ENCODE measurements at places on chromosomes 5 and 9.
A peak's percentile ranks its signal among the peaks of the same experiment; 100 is the strongest.

- DNase-seq: no peak
Measured at GRCh38 chr9:128045831-128046230, 21.3 kb downstream of the NAIF1 start.

- DNase-seq: no peak
Measured at GRCh38 chr5:123150089-123150488, 61.0 kb downstream of the PRDM6 start.

DNA sequence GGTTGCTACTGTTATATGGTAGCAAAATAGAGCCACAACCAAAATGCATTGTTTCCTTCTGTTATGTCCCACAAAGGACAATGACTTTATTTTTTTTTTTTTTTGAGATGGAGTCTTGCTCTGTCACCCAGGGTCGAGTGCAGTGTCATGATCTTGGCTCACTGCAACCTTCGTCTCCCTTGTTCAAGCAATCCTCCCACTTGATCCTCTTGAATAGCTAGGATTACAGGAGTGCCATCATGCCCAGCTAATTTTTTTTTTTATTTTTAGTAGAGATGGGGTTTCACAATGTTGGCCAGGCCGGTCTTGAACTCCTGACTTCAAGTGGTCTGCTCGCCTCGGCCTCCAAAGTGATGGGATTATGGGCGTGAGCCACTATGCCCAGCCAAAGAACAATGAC is 527.7 kb upstream of the SGCD start:
- no peak for DNase-seq

DNA sequence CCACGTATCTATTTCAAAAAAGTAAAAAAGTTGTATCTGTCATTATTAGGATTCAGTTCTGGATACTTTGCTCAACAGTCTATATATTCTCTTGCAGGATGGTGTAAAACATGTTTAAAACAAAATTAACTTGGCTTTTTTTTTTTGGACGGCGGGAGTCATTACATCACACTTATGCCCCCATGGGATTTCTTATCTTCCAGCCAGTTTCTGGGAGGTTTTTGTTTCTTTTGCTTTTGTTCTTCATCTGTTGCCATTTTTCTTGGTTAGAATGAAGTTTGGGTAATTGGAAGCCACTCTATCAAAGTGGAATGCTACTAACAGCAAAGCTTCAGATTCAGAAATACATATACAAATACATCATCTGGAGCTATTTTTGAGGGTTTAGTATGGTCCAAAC is 1.8 kb upstream of the STARD4 start:
- no peak for DNase-seq

DNA sequence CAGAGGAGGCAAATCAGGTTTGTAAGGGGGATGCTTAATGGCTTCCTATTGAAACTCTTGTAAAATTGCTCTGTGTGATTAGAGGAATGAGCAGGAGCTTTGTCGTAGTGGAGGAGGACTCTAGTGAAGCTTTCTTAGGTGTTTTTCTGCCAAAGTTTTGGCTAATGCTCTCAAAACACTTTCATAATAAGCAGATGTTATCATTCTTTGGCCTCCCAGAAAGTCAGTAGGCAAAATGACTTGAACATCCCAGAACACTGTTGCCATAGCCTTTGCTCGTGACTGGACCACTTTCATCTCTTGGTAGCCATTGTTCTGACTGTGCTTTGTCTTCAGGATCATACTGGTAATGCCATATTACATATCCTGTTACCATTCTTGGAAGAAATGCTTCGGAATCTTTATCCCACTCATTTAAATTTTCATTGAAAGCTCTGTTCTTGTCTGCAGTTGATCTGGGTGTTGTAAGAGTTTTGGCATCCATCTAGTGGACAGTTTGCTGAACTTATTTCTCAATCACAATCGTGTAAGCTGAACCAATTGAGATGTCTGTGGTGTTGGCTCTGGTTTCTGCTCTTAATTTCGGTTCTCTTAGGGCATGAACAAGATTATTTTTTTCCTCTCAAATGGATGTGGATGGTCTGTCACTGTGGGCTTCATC is 187.6 kb downstream of the COMMD10 start:
- no peak for DNase-seq

GRCh38 chr5:132437604-132438266 is 52.8 kb downstream of the IRF1 start:
- peak; percentile 61 for DNase-seq

DNA sequence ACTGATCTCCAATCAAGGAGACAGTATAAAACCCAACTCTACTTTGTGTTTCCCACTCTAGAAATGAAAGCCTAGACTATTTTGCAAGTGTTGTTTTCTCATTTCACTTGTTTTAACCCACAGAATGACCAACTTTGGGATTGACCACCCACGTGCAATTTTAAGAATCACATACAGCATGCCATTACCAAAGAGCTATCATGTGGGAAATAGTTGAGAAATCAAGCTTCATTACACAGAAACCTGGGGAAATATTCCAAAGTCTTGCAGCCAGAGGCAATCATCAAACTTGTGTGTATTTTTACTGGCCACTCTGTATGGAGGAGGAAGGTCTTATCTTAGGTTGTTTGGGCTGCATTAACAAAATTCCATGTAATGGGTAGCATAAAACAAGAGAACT is 451.4 kb upstream of the DAB2 start:
- no peak for DNase-seq

DNA sequence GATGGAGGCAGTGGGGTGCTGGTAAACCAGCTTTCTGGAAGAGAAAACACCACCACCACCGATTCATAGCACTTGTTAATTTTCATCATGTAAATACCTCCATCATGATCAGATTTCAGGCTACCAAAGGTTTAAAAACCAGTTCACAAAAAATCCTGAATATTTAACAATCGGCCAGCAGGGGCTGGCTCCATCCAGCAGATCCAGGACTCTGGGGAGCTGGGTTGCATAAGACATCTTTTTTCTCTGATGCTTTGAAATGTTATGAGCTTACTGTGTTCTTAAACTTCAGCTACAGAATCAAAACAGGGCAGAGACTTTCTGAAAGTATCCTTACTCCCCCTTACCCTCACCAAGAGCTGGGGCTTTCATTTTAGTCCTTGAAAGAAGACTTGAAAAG is 14.6 kb upstream of the RNF183 start:
- no peak for DNase-seq

- DNase-seq: no peak
Measured at GRCh38 chr5:173534664-173535063, 81.8 kb downstream of the BOD1 start.

- no peak for DNase-seq
Measured at GRCh38 chr5:60810438-60811085, 33.5 kb downstream of the ELOVL7 start.

- no peak for DNase-seq
Measured at GRCh38 chr9:85647571-85647970, 94.2 kb downstream of the AGTPBP1 start.

- peak; percentile 19 for DNase-seq
Measured at GRCh38 chr9:131839281-131840084, 99.6 kb upstream of the RAPGEF1 start.

GRCh38 chr9:135850737-135851136 is 56.6 kb downstream of the CAMSAP1 start:
- no peak for DNase-seq

DNA sequence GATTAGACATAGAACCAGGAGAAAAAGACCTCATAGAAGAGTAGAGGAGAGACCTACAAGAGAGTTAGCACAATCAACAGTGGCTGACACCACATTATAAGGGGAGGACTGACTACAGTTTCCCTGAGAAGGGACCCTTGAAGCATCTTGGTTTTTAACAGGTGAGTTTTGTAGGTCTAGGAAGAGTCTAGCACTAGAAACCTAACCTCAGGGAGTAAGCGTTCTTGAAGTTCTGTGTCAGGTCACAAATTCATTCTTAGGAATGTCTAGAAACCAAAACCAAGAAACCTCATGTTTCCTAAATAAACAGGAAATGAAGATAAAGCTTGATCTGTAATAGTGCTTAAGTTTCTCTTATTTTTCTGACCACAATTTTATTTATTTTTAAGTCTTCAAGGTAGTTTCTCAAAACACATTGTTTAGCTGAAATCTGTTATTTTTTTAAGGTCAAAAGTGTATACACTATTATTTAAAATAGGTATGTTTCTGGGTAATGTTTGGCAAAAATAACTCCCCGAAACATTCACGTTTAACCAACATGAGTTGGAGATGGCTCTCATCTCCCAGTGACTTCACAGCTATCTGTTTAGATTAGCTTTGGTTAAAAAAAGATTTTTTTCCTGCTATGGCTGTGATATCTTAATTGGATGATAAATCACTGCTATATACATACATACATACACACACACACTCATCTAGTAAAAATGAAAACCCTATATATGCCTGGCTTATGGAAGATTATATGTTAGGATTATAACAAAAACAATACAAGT is 37.1 kb downstream of the MAP3K1 start:
- no peak for DNase-seq

DNA sequence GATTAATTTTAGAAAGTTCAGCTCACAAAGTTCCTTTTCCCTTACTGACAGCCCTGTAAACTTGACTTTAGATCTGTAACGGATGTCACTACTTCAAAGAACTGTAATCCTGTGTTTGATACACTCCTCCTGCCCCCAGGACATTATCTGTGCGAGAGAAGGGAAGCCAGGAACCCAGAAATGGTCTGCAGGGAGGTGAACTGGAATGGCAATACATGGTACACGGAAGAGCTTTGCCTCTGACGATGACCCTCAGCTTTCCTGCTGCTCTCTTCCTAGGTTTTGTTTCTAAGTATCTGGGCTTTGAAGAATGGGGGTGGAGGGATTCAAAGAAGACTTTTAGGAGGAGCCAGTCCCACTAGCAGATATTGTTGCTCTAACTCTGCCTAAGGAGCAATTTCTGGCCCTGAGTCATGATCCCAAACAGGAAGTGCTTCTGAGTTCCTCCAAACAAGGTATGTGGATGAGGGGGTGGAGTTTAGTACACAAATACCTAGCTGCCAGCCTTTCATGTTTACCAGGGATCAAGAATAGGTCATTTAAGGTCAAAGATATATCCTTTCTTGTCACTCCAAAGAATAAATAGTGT is 43.4 kb upstream of the TMC1 start:
- no peak for DNase-seq

GRCh38 chr9:37085233-37085632 is 35.1 kb upstream of the ZCCHC7 start:
- no peak for DNase-seq

GRCh38 chr5:149567226-149567625 is 14.1 kb upstream of the ARHGEF37 start:
- no peak for DNase-seq

- no peak for DNase-seq
Measured at GRCh38 chr5:119304439-119305211, 51.2 kb upstream of the TNFAIP8 start.

DNA sequence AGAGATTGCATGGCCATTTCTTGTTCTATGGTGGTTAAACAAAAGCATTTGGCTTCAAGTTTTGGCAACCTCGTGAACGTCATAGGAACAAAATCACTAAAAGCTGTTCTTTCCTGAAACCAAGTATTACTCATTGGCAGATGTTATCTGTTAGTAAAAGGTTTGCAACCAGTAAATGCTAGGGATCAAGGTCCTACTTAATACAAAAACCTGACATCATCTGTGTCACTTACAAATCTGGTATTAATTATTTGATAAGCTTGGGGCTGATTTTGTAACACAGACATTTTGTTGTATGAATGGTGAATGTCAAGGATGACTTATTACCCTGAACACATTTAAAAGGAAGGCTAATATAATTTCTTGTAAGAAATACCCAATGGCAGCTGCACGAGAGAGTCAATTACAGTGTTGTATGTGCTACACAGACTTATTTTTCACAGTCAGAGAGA is 486.4 kb upstream of the ZNF608 start:
- DNase-seq: no peak

All from stimulated activated CD4-positive, alpha-beta T cell treated with anti-CD3 and anti-CD28 coated beads, Interleukin-4, amount 100 ng/mL, for 1 hour (primary cell).